ENCODE measurements at places on chromosomes 4 and X.

GRCh38 chr4:8147231-8147970 is 11.2 kb downstream of the ABLIM2 start:
- DNase-seq = no peak

DNA sequence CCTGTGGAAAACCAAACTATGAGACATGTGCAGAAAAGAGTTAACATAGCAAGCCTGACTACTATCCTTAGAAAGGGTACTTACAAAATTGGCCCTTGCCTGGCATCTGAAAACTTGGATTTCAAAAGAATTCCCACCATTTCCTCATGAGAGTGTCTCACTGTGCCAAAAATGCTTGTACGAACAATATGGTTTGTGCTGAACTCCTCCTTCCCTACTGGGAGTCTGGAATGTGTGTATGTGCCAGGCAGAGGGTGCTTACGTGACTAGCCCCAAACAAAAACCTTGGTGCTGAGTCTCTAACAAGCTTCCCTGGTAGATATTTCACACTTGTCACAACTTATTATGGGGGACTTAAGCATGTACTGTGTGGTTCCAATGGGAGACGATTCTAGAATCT is 81.7 kb upstream of the GIMD1 start:
- no peak for DNase-seq

GRCh38 chrX:153537080-153537479 is 19.6 kb downstream of the ATP2B3 start:
- DNase-seq = no peak

DNA sequence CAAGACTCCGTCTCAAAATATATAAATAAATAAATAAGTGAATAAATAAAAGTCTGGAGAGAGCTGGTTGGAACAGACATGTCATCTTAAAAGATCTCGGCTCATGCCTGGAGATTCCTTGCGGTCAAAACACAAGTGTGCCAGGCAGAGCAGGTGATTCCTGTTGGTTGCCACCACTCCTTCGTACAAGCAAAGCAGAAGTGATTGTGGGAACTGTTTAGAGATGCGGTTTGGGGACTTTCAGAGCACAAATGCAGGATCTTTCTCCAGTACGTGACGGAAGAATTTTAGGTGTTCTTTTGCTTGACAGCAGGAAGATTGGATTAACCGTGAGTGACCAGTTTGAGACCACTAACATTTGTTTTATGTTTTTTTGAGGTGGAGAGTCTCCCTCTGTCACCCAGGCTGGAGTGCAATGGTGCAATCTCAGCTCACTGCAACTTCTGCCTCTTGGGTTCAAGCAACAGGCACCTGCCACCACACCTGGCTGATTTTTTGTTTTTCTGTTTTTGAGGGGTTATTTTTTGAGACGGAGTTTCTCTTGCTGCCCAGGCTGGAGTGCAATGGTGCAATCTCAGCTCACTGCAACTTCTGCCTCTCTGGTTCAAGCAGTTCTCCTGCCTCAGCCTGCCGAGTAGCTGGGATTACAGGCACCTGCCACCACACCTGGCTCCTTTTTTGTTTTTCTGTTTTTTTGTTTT is 2.8 kb upstream of the CRLF2 start:
- DNase-seq = no peak

- DNase-seq = no peak
Measured at GRCh38 chr4:141843136-141843535, 206.8 kb downstream of the IL15 start.

DNA sequence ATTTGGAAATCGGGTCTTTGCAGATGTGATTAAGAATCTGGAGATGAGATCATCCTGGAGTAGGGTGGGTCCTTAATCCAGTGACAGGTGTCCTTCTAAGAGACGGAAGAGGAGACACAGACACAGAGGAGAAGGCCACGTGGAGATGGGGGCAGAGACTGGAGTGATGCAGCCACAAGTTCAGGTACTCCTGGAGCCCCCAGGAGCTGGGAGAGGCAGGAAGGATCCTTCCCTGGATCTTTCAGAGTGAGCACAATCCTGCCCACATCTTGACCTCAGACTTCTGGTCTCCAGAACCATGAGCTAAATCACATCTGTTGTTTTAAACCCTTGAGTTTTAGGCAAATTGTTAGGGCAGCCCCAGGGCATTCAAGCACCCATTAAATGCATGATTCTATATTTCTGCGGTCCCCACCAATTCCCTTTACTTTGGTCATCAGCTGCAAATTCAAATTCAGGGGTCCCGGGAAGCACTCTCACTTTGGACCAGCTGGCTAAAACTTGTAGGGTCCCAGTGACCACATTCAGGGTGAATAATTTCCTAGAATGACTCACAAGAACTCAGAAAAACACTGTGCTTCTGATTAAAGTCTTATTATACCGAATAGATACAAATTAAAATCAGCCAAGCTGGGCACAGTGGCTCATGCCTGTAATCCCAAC is 12.8 kb upstream of the AKAP17A start:
- DNase-seq = no peak

DNA sequence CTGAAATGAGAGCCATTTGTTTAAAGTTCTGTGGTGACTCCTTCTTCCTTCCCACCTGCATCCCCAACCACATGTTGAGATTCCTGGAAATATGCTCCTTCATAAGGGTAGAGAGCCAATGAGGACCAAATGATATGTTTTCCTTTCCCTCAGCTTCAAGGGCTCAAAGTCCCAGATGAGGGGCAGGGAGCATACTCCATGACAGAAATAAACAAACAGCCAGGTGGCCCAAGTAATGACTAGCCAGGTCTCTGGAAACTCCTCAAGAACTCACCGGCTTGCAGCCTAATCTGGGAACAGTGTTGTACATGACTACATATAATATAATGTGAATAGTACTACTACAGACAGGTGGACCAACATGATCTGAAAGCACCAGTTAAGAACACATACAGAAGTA is 392.3 kb downstream of the PACRGL start:
- DNase-seq = no peak

GRCh38 chr4:4694296-4694772 is 152.5 kb upstream of the STX18 start:
- DNase-seq = no peak

DNA sequence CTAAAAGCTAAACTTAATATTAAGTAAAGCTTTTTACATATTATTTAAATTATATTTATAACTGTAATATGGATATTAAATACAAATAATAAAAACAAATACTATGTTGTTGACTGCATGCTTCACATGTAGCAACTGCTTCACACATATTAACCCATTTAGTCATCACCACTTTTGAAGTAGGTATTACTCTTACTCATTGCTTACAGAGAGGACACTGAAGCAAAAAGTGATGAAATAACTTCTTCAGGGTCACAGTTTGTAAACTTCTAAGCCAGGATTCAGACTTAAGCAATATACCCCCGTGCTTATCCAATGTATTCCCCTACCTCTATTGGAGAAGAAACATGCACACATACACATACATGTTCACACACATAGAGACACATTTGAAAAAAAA is 166.6 kb downstream of the DKK2 start:
- DNase-seq = no peak

- no peak for DNase-seq
Measured at GRCh38 chr4:145452447-145453162, 29.0 kb upstream of the SMAD1 start.

DNA sequence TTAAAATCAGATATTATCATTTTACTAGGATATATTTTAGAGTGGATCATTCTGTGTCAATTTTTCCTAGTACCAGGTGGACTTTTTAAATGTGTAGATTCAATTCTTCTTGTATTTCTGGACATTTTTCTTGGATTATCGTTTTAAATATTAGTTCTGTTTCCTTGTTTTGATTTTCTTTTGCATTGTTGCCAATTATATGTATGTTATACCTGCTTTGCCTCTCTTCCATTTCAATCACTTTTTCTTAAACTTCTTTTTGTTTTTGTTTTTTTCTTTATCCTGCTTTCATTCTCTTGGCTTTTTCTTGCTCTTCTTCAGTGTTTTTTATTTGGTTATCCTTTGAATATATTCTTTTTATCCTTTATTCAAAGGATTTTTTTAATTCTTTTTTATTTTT is 141.0 kb downstream of the STOX2 start:
- no peak for DNase-seq

DNA sequence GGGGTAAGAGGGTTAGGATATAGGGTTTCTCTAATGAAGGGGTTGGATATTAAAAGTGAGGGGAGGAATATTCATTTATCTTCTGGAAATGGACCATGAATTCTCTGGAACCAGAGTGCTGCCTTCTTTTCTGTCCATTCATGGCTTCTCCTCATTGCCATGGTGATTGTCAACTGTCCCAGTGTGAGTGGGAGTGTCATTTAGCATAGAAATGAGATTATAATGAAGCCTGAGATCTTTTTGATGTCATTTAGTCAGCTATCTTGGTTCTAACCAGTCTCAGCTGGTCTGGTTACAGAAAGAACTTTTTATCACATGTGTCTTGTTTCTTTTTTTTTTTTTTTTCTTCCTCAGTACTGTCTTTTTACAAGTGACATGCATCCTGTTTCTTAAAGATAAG is 497.3 kb upstream of the PITX2 start:
- no peak for DNase-seq

DNA sequence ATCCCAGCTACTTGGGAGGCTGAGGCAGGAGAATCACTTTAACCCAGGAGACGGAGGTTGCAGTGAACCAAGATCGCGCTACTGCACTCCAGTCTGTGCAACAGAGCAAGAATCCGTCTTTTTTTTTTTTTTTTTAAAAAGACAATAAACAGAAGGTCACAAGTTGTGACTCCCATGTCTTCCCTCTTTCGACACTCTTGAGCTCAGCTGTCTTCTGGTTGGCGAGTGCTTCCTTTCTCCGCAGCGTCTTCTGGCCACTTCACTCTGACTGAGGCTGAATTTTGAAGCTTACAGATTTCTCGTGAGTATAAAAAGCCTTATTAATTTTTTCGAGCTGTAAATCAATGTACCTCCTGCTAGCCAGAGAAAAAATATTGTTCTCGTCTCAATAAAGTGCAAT is 124.9 kb downstream of the STOX2 start:
- DNase-seq = no peak

DNA sequence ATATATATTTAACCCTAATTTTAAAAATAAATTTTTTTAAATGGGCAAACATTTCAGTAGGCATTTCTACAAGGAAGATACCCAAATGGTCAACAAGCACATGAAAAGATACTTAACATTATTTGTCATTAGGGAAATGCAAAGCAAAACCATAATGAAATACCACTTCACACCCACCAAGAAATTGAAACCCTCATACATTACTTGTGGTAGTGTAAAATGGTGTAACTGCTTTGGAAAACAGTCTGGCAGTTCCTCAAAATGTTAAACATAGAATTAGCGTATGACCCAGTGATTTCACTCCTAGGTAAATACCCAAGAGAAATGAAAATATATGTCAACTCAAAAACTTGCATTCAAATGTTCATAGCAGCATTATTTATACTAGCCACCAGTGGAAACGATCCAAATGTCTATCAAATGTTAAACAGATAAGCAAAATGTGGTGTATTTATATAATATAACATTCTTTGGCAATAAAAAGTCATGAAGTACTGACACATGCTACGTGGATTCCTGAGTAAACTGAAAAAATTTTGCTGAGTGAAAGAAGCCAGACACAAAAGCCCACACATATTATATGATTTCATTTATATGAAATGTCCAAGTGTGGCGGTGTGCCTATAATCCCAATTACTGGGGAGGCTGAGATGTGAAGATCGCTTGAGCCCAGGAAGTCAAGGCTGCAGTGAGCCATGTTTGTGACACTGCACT is 16.6 kb downstream of the TRIM2 start:
- no peak for DNase-seq

DNA sequence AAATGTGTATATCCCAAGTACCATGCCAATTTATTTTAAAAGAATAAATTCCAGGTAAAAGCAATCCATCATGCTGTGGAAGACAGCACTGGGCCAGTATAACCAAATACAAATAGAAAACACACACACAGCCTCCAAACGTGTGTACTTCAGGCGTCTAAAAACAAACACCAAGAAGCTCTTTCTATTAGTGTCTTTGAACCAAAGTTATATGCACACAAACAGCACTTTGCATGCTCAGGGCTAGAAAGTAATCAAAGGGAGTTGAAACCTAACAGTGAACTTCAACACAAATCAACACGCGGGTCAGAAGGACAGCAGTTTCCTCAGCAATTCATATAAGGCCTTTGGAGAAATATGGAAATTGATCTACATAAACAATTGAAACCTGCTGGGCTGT is 15.4 kb downstream of the GASK1B start:
- DNase-seq = no peak

DNA sequence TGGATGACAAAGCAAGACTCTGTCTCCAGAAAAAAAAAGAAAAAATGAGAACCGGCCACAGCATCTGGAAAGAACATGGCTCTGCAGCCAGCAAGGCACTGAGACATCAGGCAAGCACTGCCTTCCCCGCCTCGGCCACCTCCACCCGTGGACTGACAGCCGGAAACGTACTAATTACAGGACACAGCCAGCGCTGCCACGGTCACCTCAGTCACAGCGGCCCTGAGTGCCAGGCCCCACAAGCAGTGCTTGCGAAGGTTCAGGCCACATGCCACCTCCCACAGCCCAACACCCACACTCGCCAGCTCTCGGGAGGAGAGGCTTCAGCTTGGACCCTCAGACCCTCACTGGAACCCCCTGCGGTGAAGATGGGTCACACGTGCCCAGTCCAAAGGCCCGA is 16.8 kb downstream of the FAM53A start:
- no peak for DNase-seq

DNA sequence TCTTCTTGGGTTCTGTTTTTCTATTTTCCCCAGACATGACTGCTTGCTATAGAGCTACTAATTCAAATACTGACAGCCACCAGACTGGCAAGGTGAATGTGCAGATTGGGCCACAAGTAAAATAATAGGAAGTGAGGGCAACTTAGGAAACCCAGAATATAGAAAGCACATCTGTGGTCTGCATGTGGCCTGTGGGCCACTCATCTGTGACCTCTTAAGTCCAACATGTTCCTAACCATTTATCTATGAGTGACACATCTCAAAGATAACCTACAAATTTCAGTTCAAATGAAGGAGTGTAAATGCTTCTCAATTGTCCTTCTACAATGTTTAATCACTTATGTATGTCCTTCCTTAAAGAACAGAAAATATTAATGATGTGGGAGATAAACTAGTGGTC is 128.9 kb downstream of the REELD1 start:
- DNase-seq = no peak

GRCh38 chr4:106773076-106773905 is 262.8 kb downstream of the DKK2 start:
- DNase-seq = no peak

- DNase-seq = no peak
Measured at GRCh38 chrX:48468247-48468671, 1.8 kb downstream of the SLC38A5 start.

GRCh38 chr4:71441186-71442169 is 102.7 kb downstream of the SLC4A4 start:
- DNase-seq = no peak

- DNase-seq = no peak
Measured at GRCh38 chrX:109172091-109172602, 309.7 kb downstream of the GUCY2F start.

Data from RWPE2 (cell line).